ENCODE measurements at places on chromosomes 4 and X. TPM values are rescaled to one million over a fixed set of nuclear protein-coding genes. Genes with fewer than 3 reads are reported as not detected.

The PFKFB1 gene
- 1.1 TPM for total RNA-seq

The CT45A10 gene
- total RNA-seq: not detected

The SLC25A53 gene
- 5.7 TPM for total RNA-seq

The RS1 gene
- not detected for total RNA-seq

The TLR6 gene
- total RNA-seq: not detected

The SPON2 gene
- 769 TPM for total RNA-seq

The GUCY1B1 gene
- 2.2 TPM for total RNA-seq

The MCF2 gene
- 1.2 TPM for total RNA-seq

The SHROOM4 gene
- total RNA-seq: 0.96 TPM

The XG gene
- total RNA-seq: not detected

- no peaks in the 10 kb centered on the region for H3K36me3 ChIP-seq
- no peak overlapping the region for H3K27ac ChIP-seq
- no peak for DNase-seq
Measured at GRCh38 chr4:177605252-177605651, 163.0 kb upstream of the AGA start.

- H3K4me1 ChIP-seq: peaks cover 7% of the 10 kb centered on the region
- peaks cover 3% of the 10 kb centered on the region for H3K27me3 ChIP-seq
- no peak overlapping the region for H3K27ac ChIP-seq
- H3K4me3 ChIP-seq: no peak overlapping the region
- DNase-seq: no peak
Measured at GRCh38 chr4:168487282-168488035, 7.2 kb upstream of the DDX60L start.

DNA sequence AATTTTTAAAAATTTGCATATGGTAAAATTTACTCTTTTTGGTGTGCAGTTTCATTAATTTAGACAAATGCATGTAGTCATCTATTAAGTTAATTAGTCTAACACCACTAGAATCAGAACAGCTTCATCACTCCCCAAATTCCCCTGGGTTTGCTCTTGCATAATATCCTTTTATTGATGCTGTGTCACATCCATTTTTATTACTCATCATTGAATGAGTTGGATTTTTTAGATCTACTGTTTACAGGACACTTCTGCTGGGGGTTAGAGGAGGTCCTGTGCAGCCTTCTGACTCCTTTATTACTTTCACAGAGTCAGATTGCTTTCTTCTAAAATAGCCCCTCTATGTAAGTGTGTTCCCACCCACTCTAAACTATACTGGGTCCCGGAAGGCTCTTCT is 65.9 kb downstream of the MTHFD2L start:
- H3K27ac ChIP-seq: no peak overlapping the region
- no peaks in the 10 kb centered on the region for H3K27me3 ChIP-seq
- DNase-seq: no peak
- H3K4me1 ChIP-seq: no peaks in the 10 kb centered on the region
- no peak overlapping the region for H3K4me3 ChIP-seq
- H3K36me3 ChIP-seq: no peaks in the 10 kb centered on the region

DNA sequence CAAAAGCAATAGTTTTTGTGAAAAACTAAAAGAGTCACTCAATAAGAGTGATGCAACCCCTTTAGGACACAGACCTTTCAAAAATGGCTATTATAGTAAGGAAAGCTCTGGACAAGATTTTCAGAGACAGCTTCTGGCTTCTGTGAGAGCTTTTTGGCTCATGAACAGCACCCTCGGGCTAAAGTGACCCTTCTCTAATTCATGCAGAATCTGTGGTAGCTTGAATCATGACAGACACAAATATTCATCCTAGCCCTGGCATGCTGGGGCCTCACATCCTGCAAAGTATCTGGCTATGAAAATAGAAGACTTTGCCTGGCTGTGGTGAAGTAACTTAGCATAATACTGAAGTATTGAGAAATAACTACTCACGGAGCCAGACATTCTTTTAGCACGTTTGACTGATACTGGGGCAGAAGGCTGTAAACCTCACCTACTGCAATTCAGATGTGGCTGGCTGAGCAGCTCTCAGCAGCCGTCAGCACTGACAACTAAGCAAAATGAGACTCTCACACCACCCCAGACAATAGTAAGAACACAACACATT is 327.3 kb downstream of the MAPK10 start:
- no peaks in the 10 kb centered on the region for H3K4me1 ChIP-seq
- no peaks in the 10 kb centered on the region for H3K36me3 ChIP-seq
- H3K4me3 ChIP-seq: no peak overlapping the region
- H3K27ac ChIP-seq: no peak overlapping the region
- no peaks in the 10 kb centered on the region for H3K27me3 ChIP-seq

- peak; percentile 56 for DNase-seq
- no peak overlapping the region for H3K27ac ChIP-seq
- H3K4me1 ChIP-seq: peaks cover 3% of the 10 kb centered on the region
- no peaks in the 10 kb centered on the region for H3K36me3 ChIP-seq
- H3K27me3 ChIP-seq: peaks cover 1% of the 10 kb centered on the region
Measured at GRCh38 chrX:17590892-17591740, 146.2 kb upstream of the SCML1 start.

GRCh38 chr4:183411291-183411861 is 33.1 kb upstream of the CDKN2AIP start:
- no peak overlapping the region for H3K4me3 ChIP-seq
- peaks cover 3% of the 10 kb centered on the region for H3K27me3 ChIP-seq
- peaks cover 4% of the 10 kb centered on the region for H3K4me1 ChIP-seq
- no peaks in the 10 kb centered on the region for H3K36me3 ChIP-seq
- no peak overlapping the region for H3K27ac ChIP-seq

- H3K27ac ChIP-seq: no peak overlapping the region
- H3K4me1 ChIP-seq: peaks cover 6% of the 10 kb centered on the region
- H3K4me3 ChIP-seq: no peak overlapping the region
- DNase-seq: no peak
Measured at GRCh38 chr4:7030856-7031255, 12.3 kb upstream of the TADA2B start.

DNA sequence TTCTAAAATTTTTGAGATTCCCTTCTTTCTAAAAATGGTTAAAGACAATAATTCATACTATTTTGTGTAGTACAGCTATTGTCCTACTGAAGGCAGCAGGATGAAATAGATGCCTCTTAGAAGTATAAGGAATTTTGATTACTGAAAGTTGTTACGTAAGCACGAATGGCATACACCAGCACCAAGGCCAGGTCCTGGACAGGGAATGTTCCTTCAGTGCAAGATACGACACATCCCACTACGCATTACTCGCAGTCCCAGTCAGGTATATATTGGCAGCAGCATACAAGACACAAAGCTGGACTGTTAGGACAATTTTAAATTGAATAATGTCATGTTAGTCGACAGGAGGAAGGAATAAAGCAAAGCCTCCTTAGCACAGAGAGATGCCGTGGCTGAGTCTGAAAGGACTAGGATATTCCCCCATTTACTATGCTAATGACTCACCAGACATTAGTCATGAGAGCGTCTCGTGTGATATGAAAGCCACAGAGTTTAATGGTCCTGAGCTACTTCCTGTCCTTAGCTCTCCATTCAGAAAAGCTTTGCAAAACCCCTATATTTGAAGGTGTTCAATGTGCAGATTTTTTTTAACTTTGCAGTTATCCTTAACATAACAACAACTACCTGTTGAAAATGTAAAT is 504.3 kb downstream of the FAM133A start:
- H3K4me3 ChIP-seq: no peak overlapping the region
- H3K27me3 ChIP-seq: peaks cover 2% of the 10 kb centered on the region
- H3K36me3 ChIP-seq: no peaks in the 10 kb centered on the region
- DNase-seq: no peak
- no peaks in the 10 kb centered on the region for H3K4me1 ChIP-seq
- no peak overlapping the region for H3K27ac ChIP-seq

GRCh38 chrX:106203315-106203714 is 35.2 kb downstream of the PWWP3B start:
- no peak for DNase-seq
- no peaks in the 10 kb centered on the region for H3K4me1 ChIP-seq
- no peak overlapping the region for H3K27ac ChIP-seq
- peaks cover 4% of the 10 kb centered on the region for H3K36me3 ChIP-seq

DNA sequence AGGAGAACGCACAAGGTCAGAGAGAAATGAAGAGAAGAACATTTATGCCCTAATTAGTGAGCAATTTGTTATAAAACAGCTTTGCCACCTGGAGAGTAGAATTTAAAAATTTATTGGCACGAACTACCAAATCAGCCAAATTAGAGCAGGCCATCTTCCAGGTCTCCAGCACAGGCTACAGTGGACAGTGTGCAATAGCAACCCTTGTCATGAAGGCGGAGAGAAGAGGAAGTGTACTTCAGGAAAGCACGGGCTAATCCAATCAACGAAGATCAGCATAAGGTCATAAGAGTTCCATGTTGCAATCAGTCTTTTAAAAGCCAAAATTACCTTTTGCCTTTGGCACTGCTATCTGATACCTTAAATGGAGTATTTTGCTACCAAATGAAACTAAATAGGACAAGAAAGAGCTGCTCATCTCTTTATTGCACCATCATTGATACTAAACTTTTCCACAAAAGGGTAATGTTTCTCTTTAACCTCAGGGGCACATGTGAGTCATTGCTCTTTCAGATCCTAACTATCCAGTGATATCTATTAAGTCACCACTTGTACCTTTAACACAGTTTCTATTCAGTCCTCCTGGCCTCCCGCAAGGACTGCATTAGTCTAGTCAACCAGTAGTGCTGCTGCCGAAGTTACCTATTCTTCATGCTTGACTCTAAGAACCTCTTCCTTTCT is 19.9 kb downstream of the ANK2 start:
- no peak for DNase-seq
- H3K4me3 ChIP-seq: peak overlapping the region; percentile 97
- peaks cover 28% of the 10 kb centered on the region for H3K27me3 ChIP-seq
- peaks cover 8% of the 10 kb centered on the region for H3K36me3 ChIP-seq
- peaks cover 73% of the 10 kb centered on the region for H3K4me1 ChIP-seq

GRCh38 chr4:23169608-23170311 is 477.0 kb downstream of the GBA3 start:
- no peaks in the 10 kb centered on the region for H3K27me3 ChIP-seq
- no peaks in the 10 kb centered on the region for H3K36me3 ChIP-seq
- H3K4me3 ChIP-seq: no peak overlapping the region
- no peak overlapping the region for H3K27ac ChIP-seq

DNA sequence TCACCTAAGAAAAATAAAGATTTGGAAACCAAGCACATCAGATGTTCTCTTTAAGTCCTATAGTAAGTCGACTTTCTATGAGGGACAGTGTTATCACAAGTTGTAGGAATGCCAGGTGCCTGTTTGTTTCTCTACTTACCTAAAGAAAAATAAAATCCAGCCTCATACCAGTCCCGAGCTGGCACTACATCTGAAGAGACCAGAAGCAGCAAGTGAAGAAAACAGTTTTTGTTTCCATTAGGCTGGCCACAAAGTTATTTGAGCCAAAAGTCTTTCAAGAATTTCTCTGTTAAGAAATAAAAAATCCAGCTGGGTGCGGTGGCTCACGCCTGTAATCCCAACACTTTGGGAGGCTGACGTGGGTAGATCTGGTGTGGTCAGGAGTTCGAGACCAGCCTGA is 10.8 kb upstream of the PPARGC1A start:
- no peaks in the 10 kb centered on the region for H3K36me3 ChIP-seq
- no peak for DNase-seq
- no peak overlapping the region for H3K4me3 ChIP-seq
- no peak overlapping the region for H3K27ac ChIP-seq

- H3K36me3 ChIP-seq: peaks cover 4% of the 10 kb centered on the region
- no peak overlapping the region for H3K27ac ChIP-seq
- no peak for DNase-seq
- no peak overlapping the region for H3K4me3 ChIP-seq
- peaks cover 2% of the 10 kb centered on the region for H3K27me3 ChIP-seq
Measured at GRCh38 chr4:97453186-97453585, 690.1 kb downstream of the STPG2 start.

DNA sequence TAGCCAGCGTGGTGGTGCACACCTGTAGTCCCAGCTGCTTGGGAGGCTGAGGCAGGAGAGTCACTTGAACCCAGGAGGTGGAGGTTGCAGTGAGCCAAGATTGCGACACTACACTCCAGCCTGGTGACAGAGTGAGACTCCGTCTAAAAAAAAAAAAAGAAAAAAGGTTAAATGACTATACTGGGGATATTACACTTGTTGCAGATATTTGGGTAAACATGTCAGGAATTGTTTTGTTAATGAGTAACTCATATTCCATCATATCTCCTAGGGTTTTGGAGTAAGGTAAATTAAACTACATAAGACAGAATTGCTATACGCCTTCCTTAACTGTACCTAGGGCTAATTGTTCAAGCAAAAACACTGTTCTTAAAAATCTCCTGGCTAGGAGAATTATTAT is 291.4 kb upstream of the IGFBP7 start:
- no peak for DNase-seq
- H3K27ac ChIP-seq: no peak overlapping the region

GRCh38 chr4:155339588-155339987 is 37.2 kb downstream of the MAP9 start:
- no peak overlapping the region for H3K4me3 ChIP-seq
- H3K27ac ChIP-seq: no peak overlapping the region
- H3K36me3 ChIP-seq: peaks cover 4% of the 10 kb centered on the region
- H3K4me1 ChIP-seq: no peaks in the 10 kb centered on the region
- no peak for DNase-seq
- no peaks in the 10 kb centered on the region for H3K27me3 ChIP-seq

DNA sequence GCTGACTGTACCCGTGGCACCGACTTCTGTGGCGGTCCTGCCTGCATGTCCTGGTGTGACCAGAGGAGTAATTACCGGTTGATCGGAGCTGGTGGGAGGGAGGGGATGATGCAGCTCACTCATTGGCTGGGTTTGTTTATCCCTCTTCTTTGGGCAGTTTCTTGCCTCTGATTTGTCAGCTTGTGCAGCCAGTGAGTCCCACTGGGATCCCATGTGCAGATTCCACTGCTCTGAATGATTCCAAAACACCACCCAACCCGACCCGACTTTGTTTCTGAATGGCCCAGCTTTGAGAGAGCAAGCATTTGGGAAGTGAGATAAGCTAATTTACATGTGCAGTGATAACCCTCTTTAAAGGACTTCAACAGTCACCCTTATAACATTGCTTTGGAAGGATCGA is 13.8 kb downstream of the FHDC1 start:
- H3K4me3 ChIP-seq: peak overlapping the region; percentile 70
- H3K4me1 ChIP-seq: peaks cover 49% of the 10 kb centered on the region
- no peak for DNase-seq
- H3K36me3 ChIP-seq: peaks cover 9% of the 10 kb centered on the region

Data from glutamatergic neuron (in vitro differentiated cells).